GM12891 (cell line): ENCODE measurements at places on chromosomes 1 and 21.

- no peak for DNase-seq
These were observed 28.9 kb upstream of the HPDL start for GRCh38 chr1:45297666-45298356.

DNA sequence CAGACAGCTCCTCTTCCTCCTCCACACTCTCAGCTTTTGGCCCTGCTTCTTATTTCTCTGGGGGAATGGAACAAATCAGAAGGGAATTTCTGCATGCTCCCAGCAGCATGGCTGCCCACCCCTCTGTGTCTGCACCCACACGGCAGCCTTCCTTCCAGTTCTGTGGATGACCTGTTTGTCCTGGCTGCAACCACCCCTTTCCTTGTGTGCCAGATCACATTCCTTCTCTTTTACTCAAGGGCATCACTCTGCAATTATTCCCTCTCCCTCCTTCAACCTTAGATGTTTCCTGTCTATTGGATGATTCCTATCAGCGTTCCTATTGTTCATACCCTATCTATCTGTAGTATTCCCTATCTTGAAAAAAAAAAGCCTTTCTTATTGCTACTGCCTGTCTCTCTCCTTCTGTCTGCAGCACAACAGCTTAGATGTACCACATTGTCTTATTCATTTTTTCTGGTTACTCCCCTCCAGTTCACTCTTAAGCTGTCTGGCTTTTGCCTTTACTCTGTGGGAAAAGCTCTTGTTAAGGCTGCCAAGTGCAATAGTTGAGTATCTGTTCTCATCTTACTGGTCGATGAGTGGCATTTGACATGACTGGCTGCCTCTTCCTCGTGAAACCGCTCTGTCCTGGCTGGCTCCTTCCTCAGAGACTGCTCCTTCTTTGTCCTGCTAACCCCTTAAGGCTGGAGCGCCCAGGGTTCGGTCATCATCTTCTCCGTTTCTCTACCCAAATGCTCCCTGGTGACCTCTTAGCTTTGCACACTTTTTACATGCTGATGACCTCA lies 351.1 kb downstream of the CAMTA1 start:
- DNase-seq, result no peak

- no peak for DNase-seq
These were observed 83.7 kb downstream of the HLCS start for GRCh38 chr21:36882776-36883175.

GRCh38 chr1:210362526-210362925 lies 33.8 kb downstream of the HHAT start:
- no peak for DNase-seq

- DNase-seq, result no peak
These were observed at the start of gene KPRP for GRCh38 chr1:152757747-152758146. Gene KPRP (plus strand): TSS chr1:152758025. CDS start chr1:152759589, 1,564 bp downstream.

DNA sequence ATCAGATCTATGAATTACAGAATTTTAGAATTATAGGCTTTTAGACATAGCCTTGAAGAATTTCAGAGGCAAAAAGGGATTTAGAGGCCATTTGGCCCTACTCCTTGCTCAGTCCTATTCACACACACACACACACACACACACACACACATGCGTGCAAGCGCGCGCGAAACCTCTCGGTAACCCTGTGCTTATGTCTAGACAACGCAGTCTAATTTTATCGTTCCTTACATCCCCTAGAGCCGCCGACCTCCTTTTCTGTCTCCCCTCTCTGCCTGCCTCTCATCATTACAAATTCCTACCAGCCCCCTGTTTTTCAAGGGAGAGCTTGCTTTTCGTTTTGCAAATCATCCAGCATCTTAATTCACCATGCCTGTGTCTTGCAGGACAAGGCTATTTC lies 252.1 kb downstream of the FOXD2 start:
- DNase-seq, result no peak

- DNase-seq, result no peak
These were observed 322.8 kb downstream of the PAPPA2 start for GRCh38 chr1:176785791-176786190.

- DNase-seq, result no peak
These were observed 97.0 kb upstream of the FGGY start for GRCh38 chr1:59199719-59200376.

GRCh38 chr1:66413136-66413837 lies 120.7 kb upstream of the SGIP1 start:
- DNase-seq, result no peak

GRCh38 chr21:37367336-37367702 lies 746 bp downstream of the DYRK1A start:
- no peak for DNase-seq

- no peak for DNase-seq
These were observed 21.6 kb downstream of the ITGB2 start for GRCh38 chr21:44898851-44899767.

- no peak for DNase-seq
These were observed 68.3 kb downstream of the DHRS3 start for GRCh38 chr1:12549460-12550349.

GRCh38 chr1:42765269-42765668 lies 1.6 kb downstream of the P3H1 start:
- no peak for DNase-seq
